Smooth muscle cell of trachea (primary cell): ENCODE measurements at places on chromosomes 7 and 10. TPM values are rescaled to one million over a fixed set of nuclear protein-coding genes. Genes with fewer than 3 reads are reported as not detected.

The LRRD1 gene
- 0.15 TPM in 1 of 2 replicates, not detected in the other for total RNA-seq

The GFRA1 gene
- total RNA-seq = 0.15 and 0.50 TPM in 2 replicates

The POU6F2 gene
- total RNA-seq = not detected in 2 replicates

The SYT15B gene
- not detected in 2 replicates for total RNA-seq

The SLC26A3 gene
- total RNA-seq = not detected in 2 replicates

The ZNF212 gene
- 5.1 and 6.5 TPM in 2 replicates for total RNA-seq

The SPDYE2B gene
- total RNA-seq = not detected in 2 replicates

The ANKRD26 gene
- 7.6 and 13.5 TPM in 2 replicates for total RNA-seq

The TMEM225B gene
- 0.29 and 0.50 TPM in 2 replicates for total RNA-seq

The CYP3A4 gene
- not detected in 2 replicates for total RNA-seq

The CHAT gene
- total RNA-seq = not detected in 2 replicates

The KAZALD1 gene
- total RNA-seq = 39.0 and 58.2 TPM in 2 replicates

The SUGCT gene
- total RNA-seq = 8.9 and 12.6 TPM in 2 replicates

The LHFPL3 gene
- total RNA-seq = not detected in 2 replicates

The SFTPA2 gene
- total RNA-seq = not detected in 2 replicates

The TEX36 gene
- 0.44 TPM in 1 of 2 replicates, not detected in the other for total RNA-seq

The LIPN gene
- total RNA-seq = not detected in 2 replicates

The CALHM3 gene
- total RNA-seq = 0.15 TPM in 1 of 2 replicates, not detected in the other

The CCDC146 gene
- total RNA-seq = 2.2 and 3.6 TPM in 2 replicates

The TLX1 gene
- total RNA-seq = not detected in 2 replicates

The MEST gene
- 6.8 and 23.0 TPM in 2 replicates for total RNA-seq

The SMKR1 gene
- 0.66 TPM in 1 of 2 replicates, not detected in the other for total RNA-seq

The CYP3A7 gene
- total RNA-seq = 0.33 TPM in 1 of 2 replicates, not detected in the other

The GNAT3 gene
- not detected in 2 replicates for total RNA-seq

The SPAM1 gene
- not detected in 2 replicates for total RNA-seq

The SPDYE1 gene
- total RNA-seq = not detected in 2 replicates

The ASB10 gene
- not detected in 2 replicates for total RNA-seq

The SLC13A4 gene
- 0.33 and 1.2 TPM in 2 replicates for total RNA-seq

The OR2A5 gene
- not detected in 2 replicates for total RNA-seq

The ATOH7 gene
- total RNA-seq = 0.17 TPM in 1 of 2 replicates, not detected in the other

The ARPC1B gene
- total RNA-seq = 567 and 592 TPM in 2 replicates

The INA gene
- total RNA-seq = 0.44 and 0.99 TPM in 2 replicates

The ZDHHC6 gene
- total RNA-seq = 24.1 and 29.1 TPM in 2 replicates

The HMX2 gene
- total RNA-seq = not detected in 2 replicates

The TAS2R5 gene
- 0.73 and 1.7 TPM in 2 replicates for total RNA-seq

The DENND2A gene
- total RNA-seq = 34.9 and 69.6 TPM in 2 replicates

The PDE1C gene
- total RNA-seq = 0.29 and 0.50 TPM in 2 replicates

The ZNF804B gene
- total RNA-seq = not detected in 2 replicates

The CPA4 gene
- 3.8 and 8.4 TPM in 2 replicates for total RNA-seq

The CACNA2D1 gene
- total RNA-seq = 54.1 and 57.2 TPM in 2 replicates

The EIF4H gene
- 356 and 392 TPM in 2 replicates for total RNA-seq

The ZNF248 gene
- 10.4 and 12.5 TPM in 2 replicates for total RNA-seq

The AKR1D1 gene
- not detected in 2 replicates for total RNA-seq

The NFE2L3 gene
- 1.2 and 5.1 TPM in 2 replicates for total RNA-seq
